OCI-M1 (cell line): ENCODE measurements at places on chromosomes 11 and 22.
A peak's percentile ranks its signal among the peaks of the same experiment; 100 is the strongest.

DNA sequence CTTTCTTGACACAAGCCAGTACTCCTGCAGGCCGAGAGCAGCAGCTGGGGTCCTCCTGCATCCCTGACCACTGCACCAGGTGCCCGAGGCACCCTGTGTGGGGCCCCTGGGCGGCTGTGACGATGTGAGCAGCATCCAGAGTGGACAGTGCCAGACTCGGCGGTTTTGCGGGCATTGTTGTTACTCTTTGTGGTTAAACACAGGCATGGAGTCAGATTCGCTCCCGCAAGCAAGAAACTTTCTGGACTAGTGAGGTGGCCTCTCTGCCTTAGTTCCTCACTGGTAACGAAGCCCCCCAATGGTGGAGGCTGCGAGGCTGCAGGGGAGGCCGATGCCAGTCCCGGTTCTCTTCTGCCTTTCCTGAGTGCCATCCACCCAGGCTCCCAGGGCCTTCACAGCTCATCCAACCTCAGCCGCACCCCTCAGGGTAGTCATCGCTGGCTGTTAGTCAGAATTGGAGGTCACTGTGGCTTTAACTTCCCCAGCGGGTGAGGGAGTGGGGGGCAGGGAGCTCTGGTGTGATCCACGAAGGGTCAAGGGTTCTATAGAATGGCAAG, 3.7 kb upstream of the CLDN5 start:
- DNase-seq, result no peak

DNA sequence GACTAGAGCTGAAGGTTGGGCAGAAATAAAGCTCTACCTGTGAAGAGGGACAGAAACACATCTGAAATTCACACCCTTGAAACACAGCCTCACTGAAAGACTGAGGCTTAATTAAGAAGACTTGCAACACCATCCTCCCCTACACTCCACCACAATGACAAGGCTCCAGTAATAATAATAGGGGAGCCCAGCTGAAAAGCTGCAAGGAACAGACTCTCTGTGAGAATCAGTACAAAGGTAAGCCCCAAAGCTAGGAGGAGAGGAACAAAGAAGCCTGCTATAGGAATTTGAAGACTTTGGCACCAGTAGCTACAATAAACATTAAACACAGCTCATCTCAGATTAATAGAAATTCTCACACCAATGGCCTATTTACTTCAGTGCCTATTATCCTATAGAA, 176.9 kb downstream of the FAT3 start:
- DNase-seq, result no peak

- DNase-seq, result no peak
Observed at GRCh38 chr22:46634011-46634699, 14.0 kb downstream of the GRAMD4 start.

DNA sequence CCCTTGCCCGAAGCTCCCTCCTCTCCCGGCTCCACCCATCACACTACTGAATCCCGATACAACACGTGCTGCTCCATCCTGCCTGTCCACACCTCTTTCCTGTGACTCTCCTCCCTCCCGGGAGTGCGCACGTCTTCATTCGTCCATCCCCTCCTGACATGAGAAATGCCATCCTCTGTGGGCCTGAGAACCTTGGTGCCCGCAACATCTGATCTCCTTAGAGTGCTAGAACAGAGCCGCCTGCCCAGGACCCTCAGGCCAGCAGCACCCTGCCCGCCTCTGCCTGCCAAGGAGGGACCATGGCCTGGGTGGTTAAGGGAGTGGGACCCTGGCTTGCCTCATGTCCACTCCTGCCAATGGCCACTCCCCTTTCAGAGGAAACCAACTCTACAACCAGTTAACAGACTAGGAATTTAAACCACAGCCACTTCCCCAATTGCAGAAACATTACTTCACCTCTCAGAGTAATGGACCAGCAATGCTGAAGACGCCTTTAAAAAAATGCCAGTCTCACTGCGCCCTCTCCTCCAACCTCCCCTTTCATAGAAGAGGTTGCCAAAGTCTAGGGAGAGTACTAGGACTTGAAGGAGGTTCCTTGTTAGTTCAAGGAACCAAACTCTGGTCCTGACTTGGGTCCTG, 466.3 kb downstream of the OPCML start:
- DNase-seq, result peak; percentile 6

DNA sequence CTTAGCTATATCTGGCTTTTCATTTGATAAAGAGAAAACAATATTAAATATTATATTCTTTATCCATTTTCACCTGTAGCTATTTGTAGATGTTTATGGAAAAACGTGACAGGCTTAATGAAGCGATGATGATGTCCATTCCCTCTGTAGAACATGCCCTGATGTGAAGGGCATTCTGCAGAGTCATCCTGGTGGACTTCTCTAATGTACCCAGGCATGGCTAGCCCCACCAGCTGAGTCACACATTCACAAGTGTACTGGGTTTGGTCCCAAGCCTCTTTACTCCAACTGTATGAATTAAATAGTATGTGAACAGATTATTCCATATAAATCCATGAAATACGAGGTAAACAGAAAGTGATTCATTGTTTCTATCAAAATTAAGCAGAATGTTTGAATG, 139.3 kb downstream of the CADM1 start:
- DNase-seq, result no peak

DNA sequence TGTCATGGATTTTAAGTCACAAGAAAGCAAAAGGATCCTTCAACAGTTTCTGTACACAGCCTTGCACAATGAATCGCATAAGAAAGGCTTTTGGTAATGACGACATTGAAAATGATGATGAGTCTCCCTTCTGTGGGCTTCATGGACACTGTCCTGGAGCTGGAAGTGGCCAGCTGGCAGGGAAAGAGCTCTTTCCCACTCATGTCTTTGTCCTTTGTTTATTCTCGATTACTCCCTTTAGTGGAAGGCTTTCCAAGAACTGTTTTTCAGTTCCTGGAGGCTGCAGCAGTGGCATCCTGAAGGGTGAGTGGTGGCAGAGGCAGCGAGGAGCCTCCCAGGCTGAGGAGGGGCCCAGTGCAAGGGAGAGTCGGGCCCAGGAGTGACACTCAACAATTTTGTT, 505.2 kb downstream of the NTM start:
- DNase-seq, result no peak

DNA sequence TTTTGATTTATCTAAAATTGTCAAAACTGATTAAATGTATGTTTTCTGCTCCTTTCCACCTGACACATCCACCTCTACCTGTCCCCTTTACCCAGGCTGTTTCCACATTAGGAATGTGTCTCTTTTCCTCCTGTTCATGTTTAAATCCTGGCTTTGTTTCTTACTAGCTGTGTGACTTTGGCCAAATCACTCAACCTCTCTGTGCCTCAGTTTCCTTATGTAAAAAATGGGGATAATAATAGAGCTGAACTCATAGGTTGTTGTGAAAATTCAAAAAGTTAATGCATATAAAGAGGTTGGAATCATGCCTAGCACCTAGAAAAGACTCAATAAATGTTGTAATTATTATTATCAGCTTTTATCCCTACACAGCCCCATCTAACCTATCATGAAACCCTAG, 136.8 kb downstream of the NXPE2 start:
- DNase-seq, result no peak

DNA sequence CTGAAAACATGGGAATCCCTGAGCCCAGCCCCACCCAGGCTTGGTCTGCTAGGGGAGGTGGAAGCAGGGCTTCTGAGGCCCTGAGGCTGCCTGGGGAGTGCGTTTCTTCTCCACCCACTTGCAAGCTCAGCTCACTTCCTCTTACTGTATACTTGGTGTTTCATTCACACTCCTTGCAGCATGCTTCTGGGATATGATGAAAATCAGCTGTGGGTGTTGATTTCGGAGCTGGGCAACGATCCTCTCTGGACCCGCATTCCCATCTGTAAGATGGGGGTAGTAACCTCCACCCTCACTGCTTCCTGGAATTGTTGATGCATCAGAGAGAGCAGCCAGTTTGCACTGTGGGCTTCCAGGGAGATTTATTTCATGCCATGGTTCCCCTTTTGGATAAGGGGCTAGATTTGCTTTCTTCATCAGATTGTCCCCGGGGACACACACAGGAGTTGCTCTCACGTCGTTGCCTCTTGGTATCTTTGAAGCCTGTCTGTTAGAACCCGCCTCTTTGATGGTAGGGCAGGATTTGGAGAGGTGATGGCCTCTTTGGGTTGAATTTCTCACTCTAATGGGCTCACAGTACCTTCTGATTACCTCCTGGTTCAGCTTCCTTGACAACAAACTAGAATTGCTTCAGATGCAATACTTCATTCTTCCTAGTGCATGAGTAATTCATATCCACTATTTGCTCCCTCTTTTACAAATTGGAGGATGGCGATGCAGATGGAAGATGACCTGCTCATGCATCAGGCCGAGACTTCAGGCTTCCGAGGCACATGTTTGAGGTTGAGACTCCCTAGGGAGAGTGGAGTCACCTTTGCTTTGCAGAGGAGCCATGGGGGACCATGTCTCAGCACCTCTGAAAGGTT, 40.4 kb downstream of the BCR start:
- DNase-seq, result peak; percentile 87

GRCh38 chr11:30333405-30333804, 10.5 kb downstream of the ARL14EP start:
- DNase-seq, result peak; percentile 6

GRCh38 chr22:20563466-20563906, 56.1 kb downstream of the MED15 start:
- DNase-seq, result no peak

DNA sequence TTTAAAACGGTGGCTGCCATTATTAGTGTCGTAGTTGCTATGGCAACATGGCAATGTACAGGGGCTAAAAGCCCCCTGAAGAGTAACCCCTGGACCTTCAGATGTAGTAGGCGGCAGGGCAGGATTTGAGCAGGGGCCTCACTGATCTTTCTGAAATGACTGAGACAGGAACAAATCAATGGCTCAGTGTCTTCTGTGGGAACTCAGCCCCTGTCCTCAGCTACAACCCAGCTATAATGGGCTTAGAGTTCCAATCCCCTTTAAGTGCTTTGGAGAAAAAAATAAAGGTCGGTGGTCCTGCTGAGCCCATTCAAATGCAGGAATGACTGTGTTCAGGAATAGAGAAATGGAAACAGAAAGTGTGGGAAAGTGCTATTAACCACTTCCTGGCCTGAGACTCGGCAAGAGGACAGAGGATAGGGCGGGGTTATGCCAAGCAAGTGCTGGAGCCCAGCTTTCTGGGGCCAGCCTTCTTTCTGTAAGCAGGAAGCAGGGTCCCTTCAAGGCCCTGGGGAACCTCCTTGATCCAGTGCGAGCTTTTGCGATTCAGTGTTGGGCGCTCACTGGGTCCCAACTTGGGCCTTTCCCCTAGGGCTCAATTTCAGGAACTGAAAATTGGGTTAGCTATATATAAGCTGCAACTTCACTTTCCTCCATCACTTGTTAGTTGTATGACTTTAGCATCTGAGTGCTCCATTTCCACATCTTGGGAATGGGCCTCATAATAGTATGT, 6.1 kb upstream of the CD82 start:
- peak; percentile 69 for DNase-seq

- DNase-seq, result no peak
Observed at GRCh38 chr22:27223317-27224177, 566.2 kb downstream of the MIAT start.

DNA sequence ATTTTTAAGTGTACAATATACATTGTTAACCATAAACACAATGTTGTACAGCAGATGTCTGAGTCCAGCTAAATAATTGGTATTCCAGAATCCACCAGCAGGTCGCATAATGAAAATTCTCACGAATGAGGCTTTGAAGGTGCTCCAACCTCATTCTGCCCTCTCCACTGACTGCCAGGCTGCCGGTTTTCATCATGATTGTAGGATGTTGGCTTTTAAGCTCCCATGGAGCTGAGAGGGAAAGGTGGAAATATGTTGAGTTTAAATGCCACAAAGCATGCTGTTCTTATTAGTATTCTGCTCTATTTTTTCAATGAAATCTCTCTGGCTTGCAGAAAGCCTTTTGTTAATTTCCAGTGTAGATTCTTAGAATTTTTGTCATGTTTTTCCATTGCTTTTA, 337.2 kb upstream of the DDI1 start:
- no peak for DNase-seq

DNA sequence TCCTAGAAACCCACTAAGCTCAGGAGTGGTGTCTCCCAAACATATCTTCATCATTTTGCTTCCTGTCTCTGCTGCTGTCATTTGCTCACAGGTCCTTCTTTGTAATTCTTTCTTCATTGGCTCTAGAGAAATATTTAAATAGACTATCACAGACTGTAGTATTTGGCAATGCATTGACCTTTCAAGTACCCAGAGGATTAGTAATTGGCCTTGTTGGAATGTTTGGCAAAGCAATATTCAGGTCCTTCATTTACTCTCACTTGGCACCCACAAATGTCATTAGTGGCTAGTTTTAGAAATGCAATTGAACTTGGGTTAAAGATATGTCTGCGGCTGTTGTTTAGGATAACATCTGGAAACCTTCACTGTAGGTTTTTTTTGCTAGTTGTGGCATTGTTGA, 11.6 kb downstream of the OR4C5 start:
- DNase-seq, result no peak

GRCh38 chr11:40647295-40647694, 812.2 kb downstream of the LRRC4C start:
- no peak for DNase-seq

DNA sequence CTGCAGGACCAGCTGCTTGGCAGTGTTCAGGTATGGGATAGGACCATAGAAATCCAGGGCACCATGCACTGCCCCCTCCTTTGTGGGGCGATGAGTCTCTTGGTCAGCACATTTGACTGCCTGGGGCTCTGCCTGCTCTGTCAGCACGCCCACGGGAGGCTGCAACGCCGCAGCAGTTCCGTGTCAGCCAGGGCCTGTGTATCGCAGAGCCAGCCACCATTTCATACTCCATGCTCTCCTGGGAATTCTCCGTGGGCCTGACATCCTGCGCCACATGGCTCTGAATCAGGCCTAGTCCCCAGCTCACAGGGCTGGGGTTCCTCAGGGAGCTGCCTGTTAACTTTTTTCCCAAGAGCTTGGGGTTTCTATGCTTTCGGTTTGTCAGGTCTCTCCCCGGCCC, 16.9 kb upstream of the RELT start:
- no peak for DNase-seq

GRCh38 chr11:6111673-6112072, 4.2 kb downstream of the OR56B4 start:
- no peak for DNase-seq

- DNase-seq, result no peak
Observed at GRCh38 chr11:69244266-69244665, 49.7 kb upstream of the MYEOV start.

- DNase-seq, result no peak
Observed at GRCh38 chr11:66311470-66311964, 5.3 kb downstream of the CD248 start.

DNA sequence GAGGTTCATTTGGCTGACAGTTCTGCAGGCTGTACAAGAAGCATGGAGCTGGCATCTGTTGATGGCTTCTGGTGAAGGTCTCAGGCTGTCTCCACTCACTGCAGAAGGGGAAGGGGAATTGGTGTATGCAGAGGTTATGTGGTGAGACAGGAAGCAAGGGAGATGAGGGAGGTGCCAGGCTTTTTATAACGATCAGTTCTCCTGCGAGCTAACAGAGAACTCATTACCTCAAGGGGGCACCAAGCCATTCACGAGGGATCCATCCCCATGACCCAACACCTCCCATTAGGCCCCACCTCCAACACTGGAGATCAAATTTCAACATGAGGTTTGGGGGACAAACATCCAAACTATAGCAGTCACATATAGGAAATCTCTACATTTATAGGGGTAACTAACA, 38.7 kb upstream of the E2F8 start:
- DNase-seq, result no peak
